ENCODE measurements at places on chromosomes 3 and 15. TPM values are rescaled to one million over a fixed set of nuclear protein-coding genes. Genes with fewer than 3 reads are reported as not detected.

GRCh38 chr3:120092474-120092873 is 1.8 kb downstream of the GSK3B start:
- no peak for DNase-seq

The GPR156 gene
- total RNA-seq: 2.0 TPM

The HOMER2 gene
- 45.2 TPM for total RNA-seq

The RASL12 gene
- total RNA-seq: 2.4 TPM

DNA sequence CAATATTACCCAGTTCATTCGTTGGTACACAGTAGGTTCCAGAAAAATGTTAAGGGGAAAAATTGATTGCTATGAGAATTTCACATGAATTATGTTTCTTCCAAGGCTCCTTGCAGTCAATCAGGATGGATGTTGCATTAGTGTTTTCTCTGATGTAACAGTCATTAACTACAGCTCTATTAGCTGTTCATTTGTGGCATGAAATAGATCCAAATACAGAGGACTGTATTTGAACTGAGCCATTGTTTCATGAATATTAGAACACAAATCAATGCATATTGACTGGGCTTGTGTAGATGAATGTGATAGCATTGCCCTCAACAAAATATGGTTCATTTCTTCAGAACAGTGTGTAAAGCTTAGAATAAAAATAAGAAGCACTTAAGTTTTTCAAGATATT is 203.0 kb upstream of the SGO1 start:
- DNase-seq: no peak

The MTHFS gene
- 6.1 TPM for total RNA-seq

GRCh38 chr3:25692341-25692740 is 27.6 kb upstream of the TOP2B start:
- no peak for DNase-seq
